CD4-positive, alpha-beta T cell treated with Interleukin-6 at 100 ng/mL for 8 hours (primary cell): ENCODE measurements at places on chromosomes 12 and 14.
A peak's percentile ranks its signal among the peaks of the same experiment; 100 is the strongest.

DNA sequence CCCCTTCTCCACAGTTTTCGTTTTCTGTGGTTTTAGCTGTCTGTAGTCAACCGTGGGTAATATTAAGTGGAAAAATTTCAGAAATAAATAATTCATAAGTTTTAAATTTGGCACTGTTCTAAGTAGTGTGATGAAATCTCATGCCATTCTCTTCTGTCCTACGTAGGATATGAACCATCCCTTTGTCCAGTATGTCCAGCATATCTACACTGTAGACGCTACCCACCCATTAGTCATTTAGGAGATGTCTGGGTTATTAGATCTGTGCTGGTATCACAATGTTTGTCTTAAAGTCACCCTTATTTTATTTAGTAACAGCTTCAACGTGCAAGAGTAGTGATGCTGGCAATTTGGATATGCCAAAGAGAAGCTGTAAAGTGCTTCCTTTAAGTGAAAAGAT is 44.7 kb downstream of the ATF7IP start:
- no peak for DNase-seq

- DNase-seq = no peak
Measured at GRCh38 chr14:74645244-74645643, 33.2 kb upstream of the LTBP2 start.

DNA sequence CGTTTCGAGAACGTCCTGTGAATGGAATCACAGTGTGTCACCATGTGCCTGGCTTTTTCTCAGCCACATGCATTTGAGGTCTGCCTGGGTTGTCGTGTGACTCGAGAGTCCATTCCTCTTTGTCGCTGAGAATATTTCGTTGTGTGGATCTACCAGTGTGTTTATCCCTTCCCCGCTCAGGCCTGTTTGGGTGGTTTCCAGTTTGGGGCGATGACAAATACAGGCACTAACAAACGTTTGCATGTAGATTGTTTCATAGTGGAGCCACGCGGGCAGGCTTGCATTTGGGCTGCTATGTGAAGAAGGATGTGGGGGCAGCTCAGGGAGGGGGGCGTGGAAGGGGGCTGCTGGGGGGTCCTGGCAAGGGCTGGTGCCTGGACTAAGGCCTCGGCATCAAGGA is 14.1 kb downstream of the RIN3 start:
- DNase-seq = no peak

- no peak for DNase-seq
Measured at GRCh38 chr12:120055231-120056000, 61.1 kb downstream of the RAB35 start.

- no peak for DNase-seq
Measured at GRCh38 chr14:92861856-92862745, 60.8 kb upstream of the CHGA start.

- DNase-seq = no peak
Measured at GRCh38 chr12:2265461-2266167, 212.8 kb downstream of the CACNA1C start.

DNA sequence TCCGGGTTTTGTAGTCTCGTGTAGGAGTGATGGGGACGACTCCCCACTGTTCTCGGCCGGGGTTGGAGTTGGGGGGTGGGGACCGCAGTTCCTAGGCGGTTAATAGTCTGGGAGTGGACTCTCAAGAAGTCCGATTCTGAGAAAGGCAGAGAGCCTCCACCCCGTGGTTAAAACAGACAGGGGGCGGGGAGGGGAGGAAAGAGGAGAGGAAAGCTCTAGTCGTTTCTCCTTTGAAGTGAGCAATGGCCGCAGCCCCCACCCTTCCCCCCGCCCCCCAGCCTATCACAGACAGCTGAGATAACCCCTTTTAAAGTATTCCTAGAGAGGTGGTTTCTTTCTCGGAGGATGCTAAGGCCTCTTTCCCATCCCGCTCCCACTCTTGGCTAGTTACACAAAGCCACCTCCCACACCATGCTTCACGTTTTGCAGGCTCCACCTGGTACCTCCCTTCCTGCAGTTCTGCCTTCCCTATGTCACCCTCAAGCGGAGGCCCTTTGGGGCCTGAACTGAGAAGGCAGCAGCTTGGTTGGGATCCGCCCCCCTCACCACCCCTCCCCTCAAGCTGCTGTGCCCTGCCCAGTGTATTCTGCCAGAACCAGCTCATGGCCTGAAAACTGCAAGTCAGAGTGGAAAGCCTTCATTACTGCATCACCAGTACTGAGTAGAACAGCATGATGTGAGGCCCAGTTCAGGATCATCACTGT is 853 bp downstream of the USP5 start:
- peak; percentile 62 for DNase-seq

DNA sequence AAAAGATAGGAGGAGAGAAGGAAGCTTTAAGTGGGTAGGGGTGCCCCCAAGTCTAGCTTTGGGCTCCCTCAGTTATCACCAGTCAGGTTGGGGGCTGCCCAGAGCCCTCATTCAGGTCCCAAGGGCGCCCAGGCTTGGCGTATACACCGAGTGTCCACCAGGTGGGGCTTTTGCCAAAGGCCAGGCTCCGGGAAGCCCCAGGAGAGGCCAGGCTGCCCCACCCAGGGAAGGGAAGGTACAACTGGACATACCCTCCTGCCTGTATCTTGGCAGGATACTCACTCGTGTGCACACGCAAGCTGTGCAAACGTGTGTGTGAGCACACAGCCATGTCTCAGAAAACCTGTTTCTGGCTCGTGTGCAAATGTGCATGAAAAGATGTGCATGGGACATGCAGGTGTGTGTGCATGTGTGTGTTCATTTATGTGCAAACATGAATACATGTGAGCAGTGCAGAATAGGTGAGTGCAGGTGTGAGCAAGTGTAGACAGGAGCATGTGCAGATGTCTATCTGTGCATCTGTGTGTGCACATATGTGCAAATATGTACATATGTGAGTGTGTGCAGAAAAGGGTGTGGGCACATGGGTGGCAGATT is 103.9 kb upstream of the MYL2 start:
- peak; percentile 25 for DNase-seq

DNA sequence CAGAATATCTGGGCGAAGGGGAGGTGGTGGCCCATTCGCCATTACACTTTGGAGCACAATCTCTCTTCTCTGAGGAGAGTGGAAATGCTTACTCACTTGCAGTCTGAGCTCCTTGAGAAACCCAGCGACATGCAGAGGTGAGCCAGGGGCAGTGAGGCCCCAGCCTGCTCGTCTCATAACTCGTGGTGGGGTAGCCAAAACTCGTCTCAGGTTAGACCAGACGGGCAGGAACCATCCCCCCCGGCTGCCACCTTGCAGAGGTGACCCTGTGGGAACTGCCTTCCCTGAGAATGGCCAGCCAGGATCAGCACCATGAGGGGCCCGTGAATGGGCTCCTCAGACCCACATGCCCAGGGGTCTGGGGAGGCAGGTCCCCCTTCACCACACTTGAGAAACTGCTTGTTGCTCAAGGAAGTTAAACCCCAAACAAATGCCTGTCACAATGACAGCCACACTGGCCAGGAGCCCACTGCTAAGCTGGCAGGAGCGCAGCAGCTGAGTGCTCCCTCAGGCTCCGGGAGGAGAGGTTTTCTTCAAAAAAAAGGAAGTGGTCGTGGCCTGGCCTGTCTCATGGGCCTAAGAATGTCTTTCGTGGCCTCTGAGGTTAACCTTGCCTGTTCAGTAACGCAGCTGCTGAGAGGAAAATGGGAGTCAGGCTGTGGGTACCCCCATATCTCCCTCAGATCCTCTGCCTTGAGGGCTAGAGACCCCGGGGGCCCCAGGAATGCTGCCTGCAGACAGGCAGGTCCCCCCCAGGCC is 9.2 kb upstream of the ALDH2 start:
- no peak for DNase-seq

DNA sequence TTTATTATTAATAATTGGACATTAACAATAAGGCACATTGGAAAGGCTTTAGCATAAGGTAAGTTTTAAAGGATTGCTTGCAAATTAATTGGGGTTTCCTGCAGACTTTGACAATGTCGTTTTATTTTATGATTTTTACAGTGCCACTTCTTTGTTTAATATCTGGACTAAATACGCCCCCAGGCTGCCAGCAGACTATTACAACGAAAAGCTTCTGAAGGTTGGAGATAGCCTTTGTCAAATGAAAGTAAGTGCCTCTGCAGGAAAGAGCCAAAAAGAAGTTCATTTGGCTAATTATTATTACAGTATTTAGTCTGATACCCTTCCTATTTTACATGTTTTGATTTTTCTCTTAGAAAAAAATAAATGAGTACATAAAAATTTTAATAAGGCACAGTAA is 11.3 kb downstream of the CFAP54 start:
- DNase-seq = no peak

DNA sequence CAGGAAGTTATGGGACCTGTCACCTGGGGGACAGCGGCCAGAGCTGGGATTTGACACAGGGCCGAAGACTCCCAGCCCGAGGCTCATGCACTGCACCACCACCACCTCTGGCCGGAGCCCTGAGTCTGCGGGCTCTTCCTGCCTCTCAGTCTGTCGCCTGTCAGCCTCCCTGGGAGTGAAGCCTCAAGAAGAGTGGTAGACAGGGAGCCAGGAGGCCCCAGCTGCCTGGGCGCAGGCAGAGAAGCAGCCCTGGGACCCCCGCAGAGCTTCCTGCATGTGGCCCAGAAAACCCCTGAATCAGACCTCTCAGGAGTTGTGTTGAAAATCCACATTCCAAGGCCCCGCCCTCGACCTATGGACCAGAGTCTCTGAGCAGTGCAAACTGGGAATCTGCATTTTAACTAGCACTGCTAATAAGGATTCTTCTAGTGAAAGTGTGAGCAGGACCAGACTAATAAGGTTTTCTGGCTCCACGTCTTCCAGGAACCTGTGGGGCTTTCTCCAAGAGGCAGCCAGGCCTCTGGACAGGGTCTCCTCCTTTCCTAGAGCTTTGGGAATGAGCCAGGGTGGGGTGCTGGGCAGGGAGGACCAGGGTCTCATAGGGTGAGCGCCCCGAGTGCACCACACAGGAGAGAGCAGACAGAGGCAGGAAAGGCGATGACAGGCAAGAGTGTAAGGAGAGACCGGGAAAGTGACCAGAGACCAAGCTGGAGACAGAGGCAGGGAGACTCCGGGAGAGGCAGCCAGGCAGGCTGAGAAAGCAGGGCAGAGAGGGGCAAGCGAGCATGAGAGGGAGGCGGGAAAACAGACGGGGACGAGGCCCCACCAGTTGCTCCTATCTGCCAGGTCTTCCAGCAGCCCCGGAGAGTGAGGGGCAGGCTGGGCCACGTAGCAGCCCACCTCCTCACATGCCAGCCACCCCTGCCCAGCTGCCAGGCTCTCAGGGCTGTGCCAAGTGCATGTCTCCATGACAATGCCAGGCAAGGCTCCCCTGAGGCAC is 112.4 kb downstream of the BCL11B start:
- DNase-seq = no peak

DNA sequence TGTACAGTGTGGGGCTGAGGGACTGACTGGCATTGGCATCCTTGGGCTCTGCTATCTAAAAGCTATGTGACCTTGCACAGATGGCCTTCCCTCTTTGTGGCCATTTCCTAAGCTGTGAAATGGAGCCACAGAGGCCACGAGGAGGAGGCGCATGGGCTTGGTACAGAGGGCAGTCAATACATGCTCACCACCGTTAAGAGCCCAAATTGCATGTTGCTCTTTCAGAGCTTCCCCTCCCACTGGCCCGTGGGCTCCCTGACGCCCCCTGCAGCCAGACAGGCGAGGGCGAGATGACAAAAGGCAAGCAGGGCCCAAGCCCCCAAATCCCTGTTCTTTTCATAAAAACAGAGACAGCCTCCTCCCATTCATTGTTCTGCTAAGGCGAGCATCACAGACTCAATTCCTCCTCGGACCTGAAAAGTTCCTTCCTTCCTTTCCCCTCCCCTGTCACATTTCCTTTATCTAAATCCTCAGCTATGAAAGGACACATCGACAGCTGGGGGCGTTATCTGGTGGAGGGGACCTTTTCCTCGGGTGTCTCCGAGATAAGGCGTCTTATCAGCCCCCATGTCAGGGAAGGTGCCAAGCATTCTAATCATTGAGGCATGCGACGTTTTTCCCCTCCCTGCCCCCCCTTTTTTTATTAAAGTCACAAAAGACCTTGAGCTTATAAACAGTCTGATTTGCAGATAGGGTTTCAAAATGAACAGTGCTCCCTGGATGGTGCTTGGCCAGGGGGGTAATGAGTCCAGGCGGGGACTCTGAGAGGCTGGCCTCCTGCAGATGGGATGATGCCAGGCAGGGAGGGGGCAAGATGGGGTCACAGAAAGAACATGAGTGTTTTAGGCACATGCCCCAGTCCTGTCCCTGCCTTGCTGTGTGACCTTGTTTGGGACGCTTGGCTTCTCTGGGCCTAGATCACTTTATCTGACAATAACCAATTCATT is 26.4 kb downstream of the FAM222A start:
- DNase-seq = no peak

DNA sequence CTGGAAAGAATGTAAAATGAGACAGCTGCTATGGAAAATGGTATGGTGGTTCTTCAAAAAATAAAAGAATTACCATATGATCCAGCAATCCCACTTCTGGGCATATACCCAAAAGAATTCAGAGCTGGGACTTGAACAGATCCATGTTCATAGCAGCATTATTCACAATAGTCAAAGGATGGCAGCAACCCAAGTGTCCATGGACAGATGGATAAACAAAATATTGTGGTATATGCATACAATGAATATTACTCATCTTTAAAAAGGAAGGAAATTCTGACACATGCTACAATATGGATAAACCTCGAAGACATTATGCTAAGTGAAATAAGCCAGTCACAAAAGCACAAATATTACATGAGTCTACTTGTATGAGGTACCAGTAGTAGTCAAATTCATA is 9.1 kb downstream of the RAB2B start:
- DNase-seq = no peak

GRCh38 chr14:55724736-55725135 is 144.7 kb downstream of the KTN1 start:
- DNase-seq = no peak

DNA sequence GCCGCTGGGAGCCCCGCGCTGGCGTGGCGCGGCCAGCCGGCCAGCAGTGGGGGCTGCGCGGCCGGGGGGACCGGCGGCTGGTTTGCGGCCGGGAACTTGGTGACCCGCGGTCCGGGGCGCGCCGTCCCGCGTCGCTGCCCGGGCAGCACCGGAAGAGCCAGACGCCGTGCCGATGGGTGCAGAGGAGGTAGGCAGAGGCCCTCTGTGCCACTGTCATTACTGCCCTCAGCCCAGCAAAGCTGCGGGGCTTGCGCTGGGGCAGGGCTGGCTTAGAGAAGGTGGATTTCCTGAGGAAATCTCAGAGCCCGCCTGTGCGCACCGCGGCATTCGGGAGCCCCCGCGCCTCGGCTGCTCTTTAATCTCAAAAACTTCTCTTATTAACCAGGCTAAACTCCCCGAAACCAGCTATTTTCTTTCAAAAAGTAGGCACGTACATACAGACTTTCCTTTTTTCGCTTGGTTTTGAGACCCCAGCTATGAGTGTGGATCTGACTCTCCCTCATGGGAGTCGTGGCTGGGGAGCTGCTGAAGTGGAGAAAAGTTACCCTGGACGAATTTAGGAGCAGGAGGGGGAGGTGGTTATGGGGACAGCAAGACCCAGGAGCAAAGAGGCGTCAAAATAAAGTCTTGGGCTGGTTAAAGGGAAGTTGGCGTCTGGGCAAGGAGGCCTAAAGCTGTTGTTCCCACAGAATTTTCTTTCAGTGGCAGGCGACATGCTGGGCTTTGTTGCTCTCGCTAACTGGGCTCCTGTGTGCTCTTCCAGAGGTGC is 802 bp downstream of the SUSD6 start:
- no peak for DNase-seq

- DNase-seq = no peak
Measured at GRCh38 chr12:121167232-121167820, 34.6 kb downstream of the P2RX7 start.

- no peak for DNase-seq
Measured at GRCh38 chr12:29644536-29645162, 139.1 kb downstream of the TMTC1 start.
